Colonic mucosa (tissue), 4 donors: ENCODE measurements at places on chromosomes 3 and 15.

GRCh38 chr3:132261506-132261905, 55.7 kb upstream of the ACP3 start:
- DNase-seq, result no peak

GRCh38 chr15:77889009-77889806, 188.3 kb downstream of the TBC1D2B start:
- DNase-seq, result no peak

DNA sequence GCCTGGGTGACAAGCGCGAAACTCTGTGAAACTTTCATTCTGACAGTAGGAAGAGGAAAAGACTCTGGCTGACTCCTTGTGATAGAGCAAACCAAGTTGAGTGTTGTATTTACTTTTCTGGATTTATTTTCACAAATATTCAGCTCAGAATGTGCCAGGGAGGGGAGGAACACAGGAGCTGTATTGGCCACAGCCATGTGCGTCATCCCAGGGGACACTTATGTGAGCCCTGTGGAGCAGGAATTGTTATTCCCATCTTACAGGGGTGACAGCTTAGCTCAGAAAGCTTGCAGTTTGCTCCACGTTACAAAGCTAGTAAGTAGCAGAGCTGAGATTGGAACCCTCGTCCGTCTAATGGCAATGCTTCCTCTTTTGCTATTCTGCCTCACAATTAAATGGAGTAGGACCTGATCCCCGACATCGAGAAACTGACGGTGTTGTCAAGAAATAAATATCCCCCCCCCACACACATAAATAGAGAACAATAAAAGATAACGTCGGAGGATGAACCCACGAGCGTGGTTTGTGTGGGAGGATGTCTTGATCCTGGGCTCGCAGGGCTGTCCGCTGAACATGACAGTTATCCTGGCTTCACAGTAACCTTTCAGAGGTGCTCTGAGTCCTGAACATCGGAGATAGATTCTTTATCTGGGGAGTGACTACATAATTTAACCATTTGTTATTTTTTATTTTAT, 151.6 kb upstream of the CTDSPL start:
- no peak for DNase-seq

DNA sequence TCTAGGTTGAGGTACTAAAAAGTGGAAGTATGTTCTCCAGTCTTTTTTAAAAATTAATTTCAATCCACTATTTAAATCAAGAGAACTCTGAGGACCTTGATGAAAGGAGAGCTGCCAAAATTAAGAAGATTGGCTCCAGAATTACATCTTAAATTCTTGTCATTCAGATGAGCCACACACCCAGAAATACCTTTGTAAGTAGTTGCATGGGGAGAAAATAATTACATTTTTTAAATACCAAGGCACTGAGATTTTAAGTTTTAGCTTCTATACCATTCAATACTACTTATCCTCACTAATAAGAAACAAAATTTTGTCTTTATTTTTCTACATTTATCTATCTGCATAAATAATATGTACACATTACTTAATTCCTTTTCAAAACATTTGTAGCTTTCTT, 1132.8 kb downstream of the OTOL1 start:
- no peak for DNase-seq

DNA sequence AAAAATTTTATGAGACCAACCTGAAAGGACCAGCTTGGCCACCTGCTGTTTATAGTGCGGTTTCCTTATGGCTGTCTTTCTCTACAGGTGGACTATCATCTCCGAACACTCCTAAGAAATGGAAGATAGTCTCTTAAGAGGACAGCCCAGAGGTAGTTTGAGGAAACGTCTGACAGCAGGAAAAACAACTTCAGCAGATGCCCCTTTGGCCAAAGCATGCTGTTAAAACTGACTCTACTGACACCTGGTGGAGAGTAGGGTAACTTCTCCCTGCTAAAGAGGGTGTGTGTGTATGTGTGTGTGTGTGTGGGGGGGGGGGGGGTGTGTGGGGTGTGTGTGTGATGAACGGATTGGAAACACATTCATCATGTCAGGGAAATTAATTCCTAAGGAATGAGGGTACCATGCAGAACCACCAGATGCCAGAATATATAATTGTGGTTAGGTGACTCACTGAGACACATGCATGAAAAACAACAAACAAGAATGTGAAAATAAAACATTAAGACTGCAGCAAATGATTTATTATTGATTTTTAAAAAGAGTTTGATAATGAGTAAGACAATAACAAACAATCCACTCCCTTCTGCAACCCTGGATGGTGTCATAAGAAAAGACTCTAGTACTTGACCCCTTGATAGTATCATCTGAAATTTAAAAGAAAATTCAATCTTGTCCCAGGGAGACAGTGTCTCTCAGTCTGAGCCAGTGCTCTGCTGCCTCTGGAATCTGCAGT, 256.5 kb downstream of the THRB start:
- peak; percentile 69 for DNase-seq
